ENCODE measurements at places on chromosomes 12 and 14. TPM values are rescaled to one million over a fixed set of nuclear protein-coding genes. Genes with fewer than 3 reads are reported as not detected.

CLEC1A gene
- total RNA-seq, result 0.23 TPM

- H3K4me3 ChIP-seq, result no peak overlapping the region
- no peaks in the 10 kb centered on the region for H3K27me3 ChIP-seq
- no peaks in the 10 kb centered on the region for H3K36me3 ChIP-seq
- DNase-seq, result no peak
- no peak overlapping the region for H3K27ac ChIP-seq
Observed at GRCh38 chr12:31585271-31585670, 5.7 kb downstream of the DENND5B start.

- no peak overlapping the region for H3K4me3 ChIP-seq
- H3K27ac ChIP-seq, result no peak overlapping the region
Observed at GRCh38 chr14:106605548-106606448, 1079.4 kb downstream of the TMEM121 start.

DNA sequence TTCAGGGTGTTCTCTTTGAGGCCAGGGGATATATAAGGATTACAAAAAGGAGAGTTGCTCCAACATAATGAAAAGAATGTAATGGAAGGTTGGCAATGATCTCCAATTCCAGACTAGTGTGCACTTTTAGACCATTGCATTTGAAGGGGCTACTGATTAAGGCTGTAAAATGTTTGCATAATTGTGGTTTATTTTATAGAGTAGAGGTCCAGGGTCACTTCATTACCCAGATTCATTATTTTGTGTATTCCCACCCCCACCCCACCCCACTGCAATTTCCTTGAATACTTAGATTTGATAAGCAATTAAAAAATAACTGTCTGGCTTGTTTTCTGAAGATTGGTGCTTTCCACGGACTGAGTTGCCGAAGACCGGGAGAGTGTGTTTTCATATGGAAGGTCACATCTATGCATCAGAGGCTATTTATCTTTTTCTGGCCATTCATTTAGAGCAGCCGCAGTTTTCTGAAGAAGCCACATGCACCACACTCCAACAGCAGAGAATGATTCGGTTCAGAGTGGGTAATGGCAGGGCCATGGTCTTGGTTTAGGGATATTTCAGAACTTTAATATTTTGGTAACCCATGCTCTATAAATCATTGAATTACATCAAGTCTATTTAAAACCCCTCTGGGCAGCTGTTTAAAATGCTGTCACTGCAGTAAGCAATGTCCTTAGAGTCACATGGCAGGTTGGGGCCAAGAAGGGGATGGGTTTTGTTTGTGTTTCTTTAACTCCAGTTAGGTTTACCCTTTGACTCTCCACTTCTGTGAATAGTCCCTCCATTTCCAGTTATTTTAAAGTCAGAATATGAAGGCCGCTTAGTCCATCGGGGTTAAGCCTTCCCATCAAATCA lies 94.6 kb downstream of the TMEM30B start:
- no peaks in the 10 kb centered on the region for H3K36me3 ChIP-seq
- no peaks in the 10 kb centered on the region for H3K27me3 ChIP-seq
- no peak for DNase-seq
- no peaks in the 10 kb centered on the region for H3K4me1 ChIP-seq
- H3K4me3 ChIP-seq, result no peak overlapping the region

EPS8 gene
- total RNA-seq, result 224 TPM

DNA sequence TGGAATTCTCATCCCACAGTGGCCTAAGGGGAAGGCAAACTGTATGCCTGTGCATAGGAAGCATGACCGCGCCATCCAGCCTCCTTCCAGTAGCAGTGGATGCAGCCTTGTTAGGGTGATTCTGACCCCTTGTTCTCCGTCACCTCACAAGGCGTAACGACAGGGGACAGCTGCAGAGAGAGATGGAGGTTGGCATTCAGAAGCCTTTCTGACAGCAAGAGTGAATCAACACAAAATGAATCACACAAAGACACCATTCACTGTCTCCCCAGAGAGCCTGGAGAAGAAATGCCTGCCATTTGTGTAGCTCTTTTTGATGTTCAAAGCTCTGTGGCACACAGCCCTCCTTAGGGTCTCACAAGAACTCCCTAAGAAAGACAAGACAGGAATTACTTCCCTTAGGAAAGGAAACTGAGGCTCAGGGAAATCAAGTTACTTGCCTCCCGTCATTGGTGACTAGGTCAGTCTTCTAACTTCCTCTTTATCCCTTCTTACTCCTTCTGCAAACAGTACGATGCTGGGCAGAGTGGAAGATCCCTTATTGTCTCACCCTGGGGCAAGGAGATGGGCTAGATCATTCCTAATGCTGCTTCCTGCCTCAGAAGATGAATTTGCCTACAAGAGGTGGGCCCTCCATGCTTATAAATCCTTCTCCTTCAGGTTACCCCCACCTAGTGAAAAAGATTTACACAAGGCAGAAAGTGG lies 280.9 kb downstream of the CACNA1C start:
- peaks cover 86% of the 10 kb centered on the region for H3K27me3 ChIP-seq
- H3K4me1 ChIP-seq, result no peaks in the 10 kb centered on the region
- H3K36me3 ChIP-seq, result no peaks in the 10 kb centered on the region
- H3K27ac ChIP-seq, result no peak overlapping the region
- DNase-seq, result no peak

AKAP5 gene
- 0.60 TPM for total RNA-seq

MAP4K5 gene
- 66.6 TPM for total RNA-seq

DNA sequence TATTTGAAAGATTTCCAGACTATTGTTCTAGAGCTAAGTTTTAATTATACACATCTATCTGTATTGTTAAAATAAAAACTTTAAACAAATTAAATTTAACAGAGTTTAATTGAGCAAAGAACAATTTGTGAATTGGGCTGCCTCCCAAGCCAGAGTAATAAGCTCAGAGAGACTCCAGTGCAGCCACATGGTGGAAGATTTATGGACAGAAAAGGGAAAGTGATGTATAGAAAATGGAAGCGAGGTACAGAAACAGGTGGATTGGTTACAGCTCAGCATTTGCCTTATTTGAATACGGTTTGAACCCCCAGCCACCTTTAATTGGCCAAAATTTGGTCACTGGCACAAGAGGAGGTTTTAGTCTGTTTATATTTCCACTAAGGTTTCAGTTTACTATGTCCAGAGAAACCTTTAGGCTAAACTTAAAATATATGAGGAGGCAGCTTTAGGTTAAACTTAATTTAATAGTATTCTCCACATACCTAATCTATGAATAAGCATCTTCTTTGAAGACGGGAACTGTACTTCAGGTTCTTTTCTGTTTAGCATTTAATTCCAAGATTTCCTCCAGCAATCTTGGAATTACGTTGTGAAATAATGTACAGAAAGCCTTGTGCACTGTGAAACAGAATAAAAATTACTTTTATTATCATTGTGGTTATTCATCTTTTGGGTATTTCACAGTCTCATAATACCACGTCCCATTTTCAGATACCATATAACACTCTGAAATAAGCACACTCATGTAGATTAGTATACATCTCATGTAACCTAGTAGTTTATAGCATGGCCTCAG lies 19.4 kb downstream of the SRGAP1 start:
- no peak for DNase-seq
- H3K27me3 ChIP-seq, result no peaks in the 10 kb centered on the region
- peak overlapping the region; percentile 76 for H3K27ac ChIP-seq
- peaks cover 3% of the 10 kb centered on the region for H3K36me3 ChIP-seq

LRFN5 gene
- not detected for total RNA-seq

DNA sequence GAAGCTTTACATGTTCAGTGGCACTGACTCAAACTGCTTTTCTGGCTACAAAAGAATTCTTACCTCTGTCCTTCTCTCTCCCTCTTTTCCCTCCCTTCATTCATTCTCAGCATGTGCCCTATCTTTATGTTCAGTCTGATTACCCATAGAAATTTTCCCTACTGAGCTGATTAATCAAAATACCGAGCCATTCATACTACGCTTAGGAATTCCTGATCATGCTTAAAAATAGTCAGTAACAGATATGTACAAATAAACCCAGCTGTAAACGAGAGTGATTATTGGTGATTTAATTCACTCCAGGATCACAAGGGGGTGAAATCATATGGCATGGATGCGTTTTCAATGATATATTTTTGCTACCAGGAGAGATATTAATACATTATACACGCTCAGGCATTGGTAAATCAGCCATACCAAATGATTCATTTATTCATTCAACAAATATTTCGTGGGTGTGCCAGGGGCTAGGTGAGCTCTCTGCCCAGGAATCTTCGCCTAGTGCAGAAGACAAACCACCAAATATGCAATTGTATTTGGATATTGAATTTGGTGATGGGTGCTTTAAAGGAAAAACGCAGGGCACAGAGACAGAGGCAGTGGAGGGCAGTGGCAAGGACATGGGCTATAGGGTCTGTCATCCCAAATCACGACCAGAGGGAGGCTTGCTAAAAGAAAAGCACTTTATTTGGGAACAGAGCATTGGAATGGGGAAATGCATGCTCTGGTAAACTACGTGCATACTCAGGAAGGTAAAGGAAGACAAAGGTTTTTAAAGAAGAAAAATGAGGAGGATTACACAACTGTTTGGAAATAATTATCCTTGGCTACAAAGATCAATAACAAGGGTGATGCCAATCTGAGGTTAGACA lies 13.9 kb upstream of the VRK1 start:
- peaks cover 23% of the 10 kb centered on the region for H3K4me1 ChIP-seq
- H3K36me3 ChIP-seq, result no peaks in the 10 kb centered on the region
- H3K4me3 ChIP-seq, result peak overlapping the region; percentile 26
- no peak for DNase-seq

- no peak overlapping the region for H3K4me3 ChIP-seq
- H3K27me3 ChIP-seq, result peaks cover 4% of the 10 kb centered on the region
- no peaks in the 10 kb centered on the region for H3K36me3 ChIP-seq
- DNase-seq, result no peak
Observed at GRCh38 chr12:54160769-54161480, 27.9 kb downstream of the SMUG1 start.

DNA sequence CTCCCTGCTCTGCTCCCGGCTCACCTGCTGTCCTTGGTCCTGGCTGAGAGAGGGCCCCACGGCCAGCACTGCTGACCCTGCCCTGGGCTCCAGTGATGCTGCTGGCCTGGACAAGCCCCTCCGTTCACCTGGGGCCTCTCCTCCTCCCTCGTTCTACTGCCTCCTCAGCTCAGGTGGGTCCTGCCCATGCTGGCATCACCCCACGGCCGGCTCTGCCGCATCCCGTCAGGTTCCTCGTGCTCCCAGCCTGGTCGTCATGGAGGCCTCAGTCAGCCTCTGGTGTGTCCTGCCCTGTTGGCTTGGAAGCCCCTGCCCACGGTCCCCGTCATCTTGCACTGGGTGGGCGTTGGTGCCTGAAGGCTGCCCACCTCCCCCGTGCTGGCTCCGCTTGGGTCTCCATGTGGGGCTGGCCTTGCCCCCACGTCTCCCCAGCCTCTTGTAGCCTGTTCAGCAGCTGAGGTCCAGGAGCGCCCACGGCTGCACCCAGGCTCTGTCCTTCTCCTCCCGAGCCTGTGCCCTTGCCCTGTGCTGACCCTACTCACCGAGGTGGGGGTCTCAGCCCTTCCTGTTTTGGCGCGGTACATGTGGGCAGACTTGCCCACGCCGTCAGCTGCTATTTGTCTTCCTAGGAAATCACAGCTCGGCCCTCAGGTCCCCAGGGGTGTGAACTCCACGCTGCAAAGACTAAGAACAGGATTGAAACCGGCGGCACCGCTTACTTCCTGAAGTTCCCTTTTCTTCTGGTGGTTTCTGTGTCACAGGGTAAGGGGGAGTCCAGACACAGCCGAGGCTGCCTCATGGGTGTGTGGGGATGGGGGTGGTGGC lies 121.6 kb downstream of the TMEM121 start:
- no peak overlapping the region for H3K27ac ChIP-seq
- peaks cover 26% of the 10 kb centered on the region for H3K27me3 ChIP-seq
- H3K4me1 ChIP-seq, result no peaks in the 10 kb centered on the region
- H3K36me3 ChIP-seq, result no peaks in the 10 kb centered on the region

- no peak overlapping the region for H3K4me3 ChIP-seq
- H3K36me3 ChIP-seq, result no peaks in the 10 kb centered on the region
- H3K4me1 ChIP-seq, result no peaks in the 10 kb centered on the region
Observed at GRCh38 chr14:69226736-69227135, 33.2 kb upstream of the GALNT16 start.

RD3L gene
- not detected for total RNA-seq

VASH1 gene
- total RNA-seq, result 4.3 TPM

RNASE3 gene
- not detected for total RNA-seq

DNA sequence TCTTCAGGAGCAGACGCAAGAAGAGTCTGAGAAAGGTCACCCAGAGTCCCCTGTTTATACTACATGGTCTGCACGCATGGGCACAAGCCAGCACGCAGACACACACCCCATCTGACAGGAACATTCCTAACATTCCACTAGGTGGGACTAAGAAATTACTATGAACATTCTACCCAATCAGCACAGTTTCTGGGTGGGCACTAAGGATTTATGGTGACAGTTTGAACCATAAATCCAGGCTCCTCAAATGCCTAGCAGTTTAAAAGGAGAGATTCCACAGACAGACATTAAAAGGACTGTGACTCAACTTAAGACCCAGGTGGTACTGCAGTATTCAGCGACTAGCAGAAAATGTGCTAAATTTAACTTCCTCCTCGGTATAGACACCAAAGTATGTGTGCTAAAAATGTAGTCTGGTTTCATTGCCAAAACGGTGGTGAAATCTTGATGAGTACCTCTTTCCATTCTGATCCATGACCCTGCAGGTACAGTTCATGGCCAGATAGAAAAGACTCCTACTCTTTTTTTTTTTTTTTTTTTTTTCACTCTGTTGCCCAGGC lies 16.2 kb downstream of the ABHD4 start:
- peaks cover 31% of the 10 kb centered on the region for H3K4me1 ChIP-seq
- no peaks in the 10 kb centered on the region for H3K27me3 ChIP-seq
- peak overlapping the region; percentile 22 for H3K4me3 ChIP-seq
- H3K36me3 ChIP-seq, result no peaks in the 10 kb centered on the region
- peak; percentile 76 for DNase-seq

TSPAN8 gene
- total RNA-seq, result 1.9 TPM

HNF1A gene
- total RNA-seq, result not detected

- H3K36me3 ChIP-seq, result no peaks in the 10 kb centered on the region
- H3K4me1 ChIP-seq, result no peaks in the 10 kb centered on the region
- no peak overlapping the region for H3K27ac ChIP-seq
- no peaks in the 10 kb centered on the region for H3K27me3 ChIP-seq
- no peak for DNase-seq
Observed at GRCh38 chr14:82445810-82446570, 912.3 kb upstream of the SEL1L start.
